Mesothelial cell of epicardium (in vitro differentiated cells): ENCODE measurements at places on chromosomes 1 and 21.

DNA sequence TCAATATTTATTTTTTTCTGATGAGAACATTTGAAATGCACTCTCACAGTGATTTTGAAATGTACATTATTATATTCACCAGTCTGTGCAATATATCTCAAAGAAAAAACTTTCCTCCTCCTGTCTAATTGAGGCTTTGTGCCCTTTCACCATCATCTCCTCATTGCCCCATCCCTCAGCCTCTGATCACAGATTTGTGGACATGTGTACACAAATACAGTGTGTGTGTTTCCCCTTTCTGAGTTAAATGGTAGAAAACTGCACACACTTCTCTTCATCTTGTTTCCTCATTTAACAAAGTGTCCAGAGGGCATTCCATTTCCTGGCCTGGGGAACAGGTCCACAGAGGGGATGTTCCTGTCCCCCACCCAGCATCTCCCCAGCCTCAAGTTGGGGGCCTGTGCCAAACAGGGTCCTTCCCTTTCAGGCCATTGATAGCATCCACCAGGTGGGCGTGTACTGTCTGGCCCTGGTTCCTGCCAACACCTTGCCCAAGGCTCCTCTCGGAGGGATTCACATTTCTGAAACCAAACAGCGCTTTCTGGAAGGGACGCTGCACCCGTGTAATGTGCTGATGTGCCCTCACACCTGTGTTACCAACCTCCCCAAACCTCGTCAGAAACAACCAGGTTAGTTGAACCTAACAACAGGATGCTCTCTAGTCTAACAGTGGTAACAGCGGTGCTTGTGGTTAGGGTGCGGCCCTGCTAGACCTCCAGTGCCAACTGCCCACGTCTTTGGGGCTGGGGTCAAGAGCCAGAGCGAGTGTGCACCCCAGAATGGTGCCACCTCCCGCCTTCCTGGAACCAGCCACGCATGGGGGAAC is 54.6 kb downstream of the S100B start:
- H3K27me3 ChIP-seq: no peaks in the 10 kb centered on the region
- no peak overlapping the region for H3K27ac ChIP-seq
- no peak overlapping the region for H3K4me3 ChIP-seq
- no peaks in the 10 kb centered on the region for H3K4me1 ChIP-seq
- no peak for DNase-seq
- peaks cover 33% of the 10 kb centered on the region for H3K36me3 ChIP-seq

GRCh38 chr1:109997867-109998229 is 13.3 kb downstream of the AHCYL1 start:
- peak overlapping the region; percentile 36 for H3K27ac ChIP-seq
- H3K4me3 ChIP-seq: no peak overlapping the region
- no peak for DNase-seq
- peaks cover 45% of the 10 kb centered on the region for H3K4me1 ChIP-seq

DNA sequence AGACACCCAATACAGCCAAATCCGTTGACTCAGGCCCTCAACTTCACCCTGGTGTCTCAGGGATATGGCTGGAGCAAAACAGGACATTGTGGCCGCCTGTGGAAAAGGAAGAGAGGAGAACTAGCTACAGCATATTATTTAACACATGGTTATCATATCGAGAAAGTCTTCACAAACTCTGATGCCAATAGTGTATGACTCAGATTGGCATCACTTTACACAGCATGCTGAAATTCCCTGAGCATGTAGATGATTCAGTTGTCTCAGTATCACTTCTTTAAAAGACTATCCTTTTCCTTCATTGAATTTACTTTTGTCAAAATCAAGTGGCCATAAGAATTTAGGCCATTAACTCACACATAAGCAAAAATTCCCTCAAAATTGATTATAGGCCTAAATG is 20.1 kb downstream of the HSD3B2 start:
- H3K36me3 ChIP-seq: no peaks in the 10 kb centered on the region
- H3K4me3 ChIP-seq: no peak overlapping the region
- no peaks in the 10 kb centered on the region for H3K4me1 ChIP-seq
- no peak overlapping the region for H3K27ac ChIP-seq

GRCh38 chr1:91821126-91821868 is 64.7 kb downstream of the TGFBR3 start:
- no peaks in the 10 kb centered on the region for H3K36me3 ChIP-seq
- H3K4me1 ChIP-seq: peaks cover 26% of the 10 kb centered on the region
- no peaks in the 10 kb centered on the region for H3K27me3 ChIP-seq
- no peak for DNase-seq
- no peak overlapping the region for H3K4me3 ChIP-seq

DNA sequence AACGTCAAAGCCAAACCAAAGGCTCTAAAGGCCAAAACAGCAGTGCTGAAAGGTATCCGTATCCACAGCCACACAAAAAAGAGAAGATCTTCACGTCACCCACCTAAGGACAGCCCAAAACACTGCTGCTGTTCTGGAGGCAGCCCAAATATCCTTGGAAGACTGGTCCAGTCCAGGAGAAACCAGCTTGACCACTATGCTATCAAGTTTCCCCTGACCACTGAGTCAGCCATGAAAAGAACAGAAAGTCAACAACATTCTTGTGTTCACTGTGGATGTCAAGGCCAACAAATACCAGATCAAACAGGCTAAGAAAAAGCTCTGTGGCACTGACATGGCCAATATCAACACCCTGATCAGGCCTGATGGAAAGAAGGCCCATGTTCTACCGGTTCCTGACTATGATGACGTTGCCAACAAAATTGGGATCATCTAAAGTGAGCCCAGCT is 32.1 kb downstream of the ARID4B start:
- peaks cover 13% of the 10 kb centered on the region for H3K36me3 ChIP-seq
- no peak overlapping the region for H3K4me3 ChIP-seq
- no peak for DNase-seq
- no peak overlapping the region for H3K27ac ChIP-seq
- peaks cover 7% of the 10 kb centered on the region for H3K4me1 ChIP-seq
- no peaks in the 10 kb centered on the region for H3K27me3 ChIP-seq

DNA sequence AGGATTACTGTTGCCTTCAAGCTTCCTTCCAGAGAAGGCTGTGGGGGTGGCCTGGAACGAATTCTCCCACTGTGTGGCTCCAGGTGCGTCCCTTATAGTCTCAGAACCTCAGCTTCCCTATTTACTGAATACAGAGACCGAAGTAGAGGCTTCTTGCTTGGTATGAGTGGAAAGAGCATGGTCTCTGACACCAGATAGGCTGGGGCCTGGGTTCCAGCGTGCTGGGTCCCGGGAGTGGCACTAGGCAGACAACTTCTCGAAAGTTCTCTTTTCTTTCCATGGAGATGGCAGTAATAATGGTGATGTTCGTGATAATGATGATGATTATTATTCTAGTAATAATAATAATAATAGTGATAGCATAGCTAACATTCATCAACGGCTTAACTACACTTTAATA is 161.7 kb downstream of the PTPRU start:
- H3K4me1 ChIP-seq: peaks cover 6% of the 10 kb centered on the region
- H3K36me3 ChIP-seq: no peaks in the 10 kb centered on the region
- H3K27ac ChIP-seq: no peak overlapping the region
- DNase-seq: no peak

DNA sequence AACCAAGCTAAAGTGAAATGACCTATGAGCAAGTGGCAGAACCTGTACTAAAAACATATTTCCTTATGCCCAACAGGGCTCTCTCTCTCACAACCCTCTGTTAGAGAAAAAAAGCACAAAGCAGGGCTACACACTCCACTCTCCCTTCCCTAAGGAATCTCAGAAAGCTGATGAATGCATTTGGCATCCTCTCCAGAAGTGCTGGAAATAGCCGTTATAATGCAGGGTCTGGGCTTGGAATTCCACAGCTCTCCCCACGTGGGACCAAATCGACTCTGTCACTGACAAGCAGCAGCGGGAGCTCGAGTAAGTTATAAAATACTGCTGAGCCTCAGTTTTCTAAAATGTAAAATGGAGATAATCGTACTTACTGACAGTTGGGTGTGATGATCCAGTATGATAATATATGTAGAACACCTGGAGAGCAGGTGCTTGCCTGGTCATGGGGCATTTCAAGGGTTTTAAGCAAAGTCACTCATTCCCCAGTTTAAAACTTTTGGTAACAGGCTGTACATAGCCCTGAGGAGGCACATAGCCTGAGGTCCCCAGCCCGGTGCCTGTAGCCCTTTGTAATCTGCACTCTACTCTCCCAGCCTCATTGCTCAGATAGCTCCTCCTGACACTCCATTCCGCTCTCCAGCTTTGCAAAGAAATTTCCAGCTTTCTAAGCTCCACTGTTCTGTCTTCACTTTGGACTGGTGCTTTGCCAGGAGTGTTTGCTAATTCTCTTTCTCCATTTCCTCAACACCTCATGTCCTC is 175.6 kb upstream of the DAB1 start:
- no peak for DNase-seq
- H3K36me3 ChIP-seq: no peaks in the 10 kb centered on the region
- H3K27ac ChIP-seq: peak overlapping the region; percentile 78
- peaks cover 15% of the 10 kb centered on the region for H3K27me3 ChIP-seq

GRCh38 chr1:155479205-155479604 is 83.4 kb downstream of the ASH1L start:
- no peak for DNase-seq
- no peaks in the 10 kb centered on the region for H3K27me3 ChIP-seq
- peak overlapping the region; percentile 14 for H3K27ac ChIP-seq
- peaks cover 46% of the 10 kb centered on the region for H3K4me1 ChIP-seq

DNA sequence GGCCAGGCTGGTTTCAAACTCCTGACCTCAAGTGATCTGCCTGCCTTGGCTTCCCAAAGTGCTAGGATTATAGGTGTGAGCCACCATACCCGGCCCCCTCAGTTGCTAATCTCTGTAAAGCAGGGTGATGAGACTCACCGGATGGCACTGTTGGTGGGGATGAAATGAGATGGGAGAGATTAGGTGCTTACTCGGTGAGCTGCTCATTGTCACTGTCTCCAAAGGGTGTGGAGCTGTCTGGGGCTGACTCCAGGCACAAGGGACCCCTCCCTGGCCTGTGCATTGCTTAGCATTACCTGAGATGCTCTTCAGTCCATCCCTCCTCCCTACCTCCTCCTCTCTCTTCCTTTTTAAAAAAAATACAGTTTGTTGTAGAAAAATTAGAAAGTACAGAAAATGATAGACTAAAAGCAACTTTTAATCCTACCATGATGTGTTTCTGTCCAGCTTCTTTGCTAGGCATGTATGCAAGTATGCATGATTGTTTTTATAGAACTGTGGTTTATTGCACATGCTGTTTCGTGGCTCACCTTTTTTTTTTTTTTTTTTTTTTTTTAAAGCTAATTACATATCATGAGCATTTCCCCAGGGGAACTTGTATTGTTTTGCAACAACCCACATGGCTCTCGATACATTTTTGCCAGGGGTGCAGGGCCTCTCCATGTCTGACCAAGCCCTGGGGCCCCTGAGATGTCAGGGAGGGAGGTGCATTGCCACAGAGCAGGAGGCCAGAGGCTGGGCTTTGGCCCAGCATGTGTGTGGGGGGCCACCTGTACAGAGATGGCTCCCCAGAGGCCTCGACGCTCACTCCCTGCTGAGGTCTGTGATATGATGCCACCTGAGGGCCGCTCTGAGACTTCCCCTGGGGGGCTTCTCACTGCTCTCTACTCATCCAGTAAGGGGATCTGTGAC is 55.4 kb downstream of the ARHGEF10L start:
- H3K27ac ChIP-seq: no peak overlapping the region
- no peak for DNase-seq
- peaks cover 18% of the 10 kb centered on the region for H3K4me1 ChIP-seq
- H3K27me3 ChIP-seq: no peaks in the 10 kb centered on the region
- H3K4me3 ChIP-seq: no peak overlapping the region
- peaks cover 8% of the 10 kb centered on the region for H3K36me3 ChIP-seq

GRCh38 chr1:35398739-35399138 is 130.2 kb downstream of the ZMYM4 start:
- no peak overlapping the region for H3K4me3 ChIP-seq
- no peaks in the 10 kb centered on the region for H3K4me1 ChIP-seq
- H3K27me3 ChIP-seq: no peaks in the 10 kb centered on the region
- peaks cover 58% of the 10 kb centered on the region for H3K36me3 ChIP-seq
- no peak for DNase-seq
- H3K27ac ChIP-seq: no peak overlapping the region

DNA sequence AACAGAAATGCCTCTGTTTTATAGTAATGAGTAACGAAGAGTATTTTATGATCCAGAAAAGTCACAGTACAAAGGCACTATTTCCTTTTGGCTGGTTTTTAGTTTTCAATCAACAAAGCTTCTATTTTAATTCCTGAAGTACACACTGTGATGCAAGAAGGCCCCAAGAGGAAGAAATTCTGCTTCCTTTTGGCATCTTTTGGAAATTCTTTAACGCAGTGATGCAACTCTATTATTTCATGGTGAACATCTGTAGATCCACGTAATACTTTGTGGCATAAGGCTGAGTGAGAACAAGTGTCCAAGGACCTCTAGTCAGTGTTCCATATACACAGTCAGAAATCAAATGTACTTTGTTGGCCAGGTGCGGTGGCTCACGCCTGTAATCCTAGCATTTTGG is 137.5 kb downstream of the TGFB2 start:
- H3K36me3 ChIP-seq: no peaks in the 10 kb centered on the region
- no peak overlapping the region for H3K4me3 ChIP-seq
- no peak for DNase-seq

GRCh38 chr1:81760477-81761097 is 40.1 kb upstream of the ADGRL2 start:
- H3K4me1 ChIP-seq: peaks cover 16% of the 10 kb centered on the region
- DNase-seq: no peak
- no peaks in the 10 kb centered on the region for H3K27me3 ChIP-seq
- no peaks in the 10 kb centered on the region for H3K36me3 ChIP-seq

DNA sequence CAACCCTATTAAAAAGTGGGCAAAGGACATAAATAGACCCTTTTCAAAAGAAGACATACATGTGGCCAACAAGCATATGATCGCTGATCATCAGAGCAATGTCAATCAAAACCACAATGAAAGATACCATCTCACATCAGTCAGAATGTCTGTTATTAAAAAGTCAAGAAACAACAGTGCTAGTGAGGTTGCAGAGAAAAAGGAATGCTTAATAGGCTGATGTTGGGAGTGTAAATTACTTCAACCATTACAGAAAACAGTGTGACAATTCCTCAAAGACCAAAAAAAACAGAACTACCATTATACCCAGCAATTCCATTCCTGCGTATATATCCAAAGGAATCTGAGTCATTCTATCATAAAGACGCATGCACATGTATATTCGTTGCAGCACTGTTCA is 13.2 kb downstream of the USH2A start:
- H3K27ac ChIP-seq: no peak overlapping the region
- H3K27me3 ChIP-seq: peaks cover 6% of the 10 kb centered on the region
- no peak overlapping the region for H3K4me3 ChIP-seq
- no peak for DNase-seq
- no peaks in the 10 kb centered on the region for H3K36me3 ChIP-seq

DNA sequence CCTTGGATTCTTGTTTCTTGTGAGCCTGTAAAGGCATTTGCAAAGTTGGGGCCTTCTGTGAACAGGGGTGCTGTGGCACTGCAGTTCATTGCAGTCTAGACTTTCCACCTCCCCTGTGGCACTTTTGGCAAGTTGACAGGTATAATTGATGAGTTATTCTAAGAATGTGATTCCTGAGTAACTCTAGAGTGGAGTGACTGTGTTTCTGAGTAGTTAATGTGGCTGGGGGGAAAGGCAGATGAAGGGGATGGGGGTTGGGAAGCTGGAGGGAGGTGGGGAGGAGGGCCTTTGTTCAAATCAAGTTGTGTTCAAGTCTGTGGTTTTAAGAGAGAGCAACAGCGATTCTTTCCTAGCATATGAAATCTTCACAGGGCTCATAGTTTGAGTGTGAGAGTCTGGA is 32.9 kb downstream of the PBX1 start:
- no peak for DNase-seq
- H3K4me3 ChIP-seq: peak overlapping the region; percentile 46
- peak overlapping the region; percentile 98 for H3K27ac ChIP-seq
- no peaks in the 10 kb centered on the region for H3K27me3 ChIP-seq
- H3K4me1 ChIP-seq: peaks cover 93% of the 10 kb centered on the region
- H3K36me3 ChIP-seq: peaks cover 9% of the 10 kb centered on the region
